ENCODE measurements at places on chromosomes 6 and 20.

DNA sequence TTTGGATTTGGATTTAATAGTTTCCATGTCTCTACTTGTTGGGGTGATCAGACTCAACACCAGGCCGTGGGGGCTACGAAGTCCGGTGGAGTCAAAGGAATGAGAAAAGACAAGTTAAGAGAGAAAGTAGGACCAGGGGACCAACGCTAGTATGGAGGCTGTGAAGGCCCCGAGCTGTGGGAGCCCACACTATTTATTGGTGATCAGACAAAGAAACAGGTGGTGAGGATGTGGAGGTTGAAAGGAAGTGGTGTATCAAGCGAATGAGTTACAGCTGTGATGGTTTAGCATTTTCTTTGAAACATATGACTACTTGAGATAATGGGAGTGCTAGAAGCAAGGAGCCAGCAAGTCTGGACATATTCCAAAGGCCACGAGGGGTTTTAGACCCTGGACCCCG, 62.4 kb downstream of the AKAP7 start:
- no peak for DNase-seq

- no peak for DNase-seq
Measured at GRCh38 chr6:1592852-1593251, 16.9 kb upstream of the FOXC1 start.

DNA sequence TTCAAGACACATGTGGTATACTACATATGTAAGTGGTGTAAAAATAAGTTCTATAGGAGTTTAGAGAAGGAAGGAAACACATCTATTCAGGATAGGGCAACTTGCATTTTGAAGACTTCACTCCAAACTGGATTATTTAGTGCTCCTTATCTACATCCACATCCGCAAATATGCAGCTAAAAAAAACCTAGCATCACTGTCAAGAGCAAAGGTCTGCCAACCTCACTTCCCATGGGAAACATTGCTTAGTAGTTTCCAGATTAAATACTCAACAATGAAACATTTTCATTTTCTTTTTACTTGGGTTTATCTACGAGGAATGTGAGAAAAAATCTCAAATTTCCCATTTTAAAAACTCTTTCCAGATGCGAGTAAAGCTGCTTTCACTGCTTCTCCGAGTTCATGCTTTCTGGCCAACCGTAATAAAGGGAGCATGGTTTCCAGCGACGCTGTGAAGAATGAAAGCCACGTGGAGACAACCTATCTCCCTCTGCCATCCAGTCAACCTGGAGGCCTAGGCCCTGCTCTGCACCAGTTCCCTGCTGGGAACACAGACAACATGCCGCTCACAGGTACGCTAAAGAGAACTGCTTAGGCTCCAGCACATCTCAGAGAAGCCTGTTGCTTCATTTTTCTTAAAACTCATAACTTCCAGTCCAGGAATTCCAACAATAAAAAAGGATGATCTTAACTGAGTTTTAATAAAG, 48.2 kb downstream of the RFX6 start:
- no peak for DNase-seq

DNA sequence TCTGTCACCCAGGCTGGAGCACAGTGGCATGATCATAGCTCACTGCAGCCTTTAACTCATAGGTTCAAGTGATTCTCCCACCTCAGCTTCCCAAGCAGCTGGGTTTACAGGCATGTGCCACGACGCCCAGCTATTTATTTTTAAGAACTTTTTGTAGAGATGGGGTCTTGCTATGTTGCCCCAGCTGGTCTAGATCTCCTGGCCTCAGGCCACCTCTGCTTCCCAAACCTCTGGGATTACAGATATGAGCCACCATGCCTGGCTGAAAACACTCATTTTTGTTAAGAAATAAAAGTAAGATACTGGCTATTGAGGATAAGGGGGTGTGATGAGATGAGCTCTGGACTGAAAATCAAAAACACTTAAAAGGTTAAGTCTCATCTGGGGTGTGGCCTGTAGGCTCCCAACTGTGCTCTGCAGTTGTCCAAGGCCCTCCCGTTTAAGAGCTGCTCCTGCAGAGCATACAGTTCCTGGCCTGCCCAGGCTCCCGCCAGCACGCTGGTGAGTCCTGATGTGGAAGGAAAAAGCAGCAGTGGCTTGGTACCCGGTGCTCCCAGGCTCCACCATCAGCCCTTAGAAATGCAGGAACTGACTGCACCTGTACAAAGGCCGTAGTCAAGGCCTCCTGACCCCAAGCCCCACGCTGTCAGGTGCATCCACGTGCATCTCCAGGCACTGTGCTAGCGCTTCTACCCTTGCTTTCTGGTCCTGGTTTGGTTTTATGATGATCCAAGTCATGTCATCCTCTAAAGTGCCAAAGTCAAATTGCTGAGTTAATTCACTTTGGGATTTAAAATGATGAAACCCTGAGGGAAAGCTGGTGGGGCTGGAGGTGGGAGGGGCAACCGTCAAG, 111.5 kb downstream of the TMEM242 start:
- no peak for DNase-seq

GRCh38 chr6:13248053-13248452, 80.3 kb downstream of the TBC1D7 start:
- no peak for DNase-seq

DNA sequence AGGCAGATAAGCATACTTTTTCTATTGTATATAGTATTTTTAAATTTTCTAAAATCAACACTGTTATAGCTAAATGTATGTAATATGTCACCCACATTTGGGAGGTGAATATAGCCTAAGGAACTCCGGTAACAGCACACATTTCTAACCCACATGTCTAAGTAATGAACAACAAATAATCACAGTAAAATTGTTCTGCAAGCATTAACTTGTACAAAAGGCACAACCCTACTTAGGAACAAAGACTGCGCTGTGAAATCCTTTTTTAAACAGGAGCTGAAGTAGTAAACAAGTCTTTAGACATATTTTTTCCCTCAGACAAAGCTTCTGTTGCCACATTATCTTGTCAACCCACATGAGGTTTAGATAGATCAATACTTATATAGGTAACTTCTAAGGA, 872.4 kb upstream of the SLC35B3 start:
- no peak for DNase-seq

- DNase-seq, result peak; percentile 65
Measured at GRCh38 chr20:20568604-20569205, 143.7 kb downstream of the RALGAPA2 start.

DNA sequence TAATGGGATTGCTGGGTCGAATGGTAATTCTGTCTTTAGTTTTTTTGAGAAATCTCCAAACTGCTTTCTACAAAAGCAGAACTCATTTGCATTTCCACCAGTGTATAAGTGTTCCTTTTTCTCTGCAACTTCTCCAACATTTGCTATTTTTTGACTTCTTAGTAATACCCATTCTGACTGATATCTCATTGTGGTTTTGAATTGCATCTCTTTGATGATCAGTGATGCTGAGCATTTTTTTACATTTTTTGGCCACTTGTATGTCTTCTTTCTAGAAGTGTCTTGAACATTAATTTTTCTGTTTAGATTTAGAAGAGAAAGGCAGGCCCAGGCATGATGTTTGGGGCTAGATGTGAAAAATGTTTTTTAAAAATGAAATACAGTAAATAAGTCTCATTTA, 553.1 kb upstream of the MAN1A1 start:
- DNase-seq, result no peak

DNA sequence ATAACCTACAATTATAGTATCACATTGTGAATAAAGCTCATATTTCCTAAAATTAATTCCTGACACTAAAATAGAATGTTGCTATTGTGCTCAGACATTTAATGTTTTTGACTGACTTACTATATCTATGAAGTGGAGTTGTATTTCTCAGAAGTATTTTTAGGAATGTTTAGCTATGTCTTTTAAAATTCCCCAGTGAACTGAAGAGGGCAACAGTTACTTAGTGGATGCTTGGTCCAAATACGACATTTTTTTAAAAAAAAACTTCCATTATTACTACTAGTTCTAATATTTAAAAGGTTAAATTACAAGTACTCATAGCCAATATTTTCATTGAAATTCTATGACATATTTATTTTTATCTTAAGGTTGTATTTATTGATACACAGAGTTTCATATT, 460.2 kb downstream of the COL12A1 start:
- no peak for DNase-seq

DNA sequence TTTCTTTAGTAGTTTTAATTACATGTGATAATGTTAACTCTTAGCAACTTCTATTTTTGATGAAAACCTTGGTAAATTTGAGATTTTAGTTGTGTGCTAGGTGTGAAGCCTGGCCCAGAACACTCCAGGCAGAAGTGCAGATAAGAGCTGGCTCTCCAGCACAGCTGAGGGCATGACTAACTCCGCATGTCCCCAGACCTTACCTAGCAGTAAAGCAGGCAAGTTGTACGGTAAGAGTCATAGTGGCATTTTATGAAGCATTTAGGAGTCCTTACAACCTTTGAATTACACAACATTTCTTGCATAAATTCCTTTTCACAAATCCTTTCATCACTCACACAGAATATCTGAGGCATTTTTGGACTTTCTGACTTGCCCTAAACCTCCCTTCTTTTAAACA, 67.2 kb downstream of the OPRM1 start:
- no peak for DNase-seq
